Stimulated activated naive CD4-positive, alpha-beta T cell (primary cell): ENCODE measurements at places on chromosomes 7 and 10.

DNA sequence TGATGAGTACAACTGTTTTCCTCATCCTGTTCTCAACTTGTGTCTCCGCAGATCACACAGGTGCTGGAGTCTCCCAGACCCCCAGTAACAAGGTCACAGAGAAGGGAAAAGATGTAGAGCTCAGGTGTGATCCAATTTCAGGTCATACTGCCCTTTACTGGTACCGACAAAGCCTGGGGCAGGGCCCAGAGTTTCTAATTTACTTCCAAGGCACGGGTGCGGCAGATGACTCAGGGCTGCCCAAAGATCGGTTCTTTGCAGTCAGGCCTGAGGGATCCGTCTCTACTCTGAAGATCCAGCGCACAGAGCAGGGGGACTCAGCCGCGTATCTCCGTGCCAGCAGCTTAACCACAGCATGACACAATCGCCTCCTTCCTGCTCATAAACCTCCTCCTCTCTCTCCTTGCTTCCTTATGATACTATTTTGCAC, 126.7 kb upstream of the PRSS58 start:
- peak; percentile 42 for DNase-seq

- peak; percentile 11 for DNase-seq
Measured at GRCh38 chr7:155206318-155207020, 91.2 kb upstream of the INSIG1 start.

GRCh38 chr10:44888886-44889285, 22.3 kb upstream of the TMEM72 start:
- no peak for DNase-seq

DNA sequence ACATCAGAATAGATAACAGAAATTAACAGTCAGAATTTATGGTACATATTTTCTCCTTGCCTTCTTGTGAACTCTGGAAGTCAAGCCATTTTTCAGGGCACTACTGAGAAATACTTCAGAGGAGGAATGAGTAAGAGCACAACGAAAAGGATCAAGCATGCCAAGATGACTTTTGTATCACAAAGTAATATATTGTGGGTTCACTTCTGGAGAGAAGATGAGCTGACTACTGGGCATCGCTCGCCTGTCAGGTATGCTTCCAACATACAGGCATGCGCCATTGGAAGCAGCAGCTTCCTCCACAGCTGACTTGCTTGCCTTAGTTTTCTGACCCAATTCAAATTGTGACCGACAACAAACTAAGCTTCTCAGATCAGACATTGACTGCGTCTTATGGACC, 137.3 kb downstream of the VTI1A start:
- DNase-seq: no peak

GRCh38 chr10:43943119-43943817, 294.6 kb upstream of the ZNF32 start:
- no peak for DNase-seq

- no peak for DNase-seq
Measured at GRCh38 chr10:132229096-132229495, 42.3 kb downstream of the DPYSL4 start.

GRCh38 chr10:132239126-132240031, 52.6 kb downstream of the DPYSL4 start:
- no peak for DNase-seq

- no peak for DNase-seq
Measured at GRCh38 chr7:12646139-12646538, 41.3 kb upstream of the ARL4A start.

DNA sequence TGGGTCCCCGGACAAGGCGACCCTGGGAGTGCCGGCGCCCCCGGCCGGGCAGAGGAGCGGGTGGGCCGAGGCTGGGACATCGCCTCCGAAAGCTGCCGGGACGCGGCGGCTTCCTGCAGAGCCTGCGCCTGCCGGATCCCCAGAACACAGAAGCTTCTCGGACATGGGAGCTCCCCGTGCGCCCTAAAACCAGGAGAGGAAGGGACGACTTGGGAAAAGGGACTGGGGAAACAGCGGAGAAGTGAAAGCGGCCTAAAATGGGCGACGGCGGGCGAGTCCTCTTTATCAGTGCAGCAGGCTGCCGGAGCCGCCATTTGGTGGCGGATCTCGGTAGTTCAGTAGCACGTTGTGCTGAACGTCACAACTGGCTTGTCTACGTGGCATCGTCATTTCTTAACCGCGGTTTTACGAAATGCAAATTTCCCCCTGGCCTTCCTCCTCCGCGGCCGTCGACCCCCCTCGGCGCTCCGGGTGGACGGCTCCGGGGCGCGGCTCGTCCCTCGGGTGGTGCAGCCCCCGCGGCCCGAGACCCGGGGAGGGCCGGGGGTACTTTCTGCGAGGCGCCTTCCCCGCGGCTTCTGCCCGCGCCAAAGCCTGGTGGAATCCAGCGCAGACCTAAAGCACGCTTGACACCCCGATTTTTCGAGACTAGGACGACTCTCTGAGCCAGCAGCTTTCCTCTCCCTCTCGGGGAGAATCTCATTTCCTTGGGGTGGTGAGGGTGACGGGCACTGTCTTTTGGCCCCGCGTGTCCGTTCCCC, 9.9 kb upstream of the SPAG6 start:
- DNase-seq: peak; percentile 61

- DNase-seq: no peak
Measured at GRCh38 chr10:132697578-132698200, 88.3 kb downstream of the NKX6-2 start.

DNA sequence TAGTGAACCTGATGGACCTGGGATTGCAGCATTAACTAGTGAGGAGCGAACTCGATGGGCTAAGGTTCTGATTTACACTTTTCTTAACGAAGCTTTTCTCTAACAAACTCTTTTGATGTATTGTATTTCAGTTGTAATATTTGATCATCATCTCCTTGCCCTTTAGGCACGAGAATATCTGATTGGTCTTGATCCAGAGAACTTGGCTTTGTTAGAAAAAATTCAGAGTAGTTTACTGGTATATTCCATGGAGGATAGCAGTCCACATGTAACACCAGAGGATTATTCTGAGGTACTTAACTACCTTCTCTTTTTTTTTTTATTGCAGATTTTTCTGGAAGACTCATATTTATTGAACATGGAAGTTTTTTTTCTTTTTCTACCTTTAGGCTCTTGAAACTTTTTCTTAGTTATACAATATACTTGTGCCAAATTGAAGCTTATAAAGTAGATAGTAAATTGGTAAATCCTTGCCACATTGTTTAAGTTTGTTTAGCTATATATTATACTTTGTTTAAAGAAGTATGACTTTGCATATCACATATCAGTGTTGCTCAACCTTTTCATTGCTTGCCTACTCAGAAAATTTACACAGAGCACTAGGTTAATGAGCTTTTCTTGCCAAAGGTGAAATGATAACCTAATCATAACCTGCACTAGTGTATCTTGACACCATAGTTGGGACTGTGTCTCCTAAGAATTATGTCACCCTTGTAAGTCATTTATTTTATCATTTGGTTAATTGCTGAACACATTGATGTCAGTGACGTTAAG, 30.4 kb downstream of the CROT start:
- DNase-seq: no peak

GRCh38 chr7:1671594-1672451, 1.7 kb downstream of the ELFN1 start:
- no peak for DNase-seq

DNA sequence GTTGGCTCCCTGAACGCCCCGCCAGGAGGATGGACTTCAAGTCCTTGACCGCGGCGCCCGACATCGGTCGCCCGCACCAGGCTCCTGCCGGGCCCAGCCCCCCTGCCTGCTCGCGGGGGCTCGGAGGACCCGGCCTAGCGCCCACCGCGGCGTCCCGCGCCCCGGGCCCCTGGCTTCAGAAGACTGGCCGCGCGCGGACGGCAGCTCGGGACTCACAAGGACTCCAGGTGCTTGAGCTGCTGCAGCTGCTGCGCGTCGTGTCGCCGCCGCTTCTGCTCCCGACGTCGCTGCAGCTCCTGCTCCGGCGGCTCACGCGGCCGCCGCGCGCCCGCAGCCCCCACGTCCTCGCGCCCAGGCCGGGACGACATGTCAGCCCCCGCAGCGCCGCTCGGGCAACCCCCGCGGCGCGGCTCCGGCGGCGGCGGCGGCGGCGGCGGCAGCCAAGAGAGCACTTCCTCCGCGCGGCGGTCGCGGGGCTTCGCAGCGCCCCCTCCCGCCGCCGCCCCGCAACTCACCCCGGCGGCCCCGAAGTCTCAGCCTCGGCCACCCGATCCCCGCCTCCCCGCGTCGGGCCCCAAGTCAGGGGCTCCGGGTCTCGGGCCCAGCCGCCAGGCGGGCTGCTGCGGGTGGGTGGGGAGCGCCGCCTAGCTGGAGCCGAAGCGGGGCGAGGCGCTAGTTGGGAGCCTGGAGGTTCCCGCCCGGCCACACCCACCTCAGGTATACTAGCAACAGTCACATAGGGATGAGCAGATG, at the start of gene RP9:
RP9 (minus strand) TSS at position 400 of the 753 bp plus-strand sequence; CDS start at position 368, 32 bp downstream.
- peak; percentile 46 for DNase-seq

- DNase-seq: no peak
Measured at GRCh38 chr10:16648366-16648765, 126.7 kb upstream of the C1QL3 start.

DNA sequence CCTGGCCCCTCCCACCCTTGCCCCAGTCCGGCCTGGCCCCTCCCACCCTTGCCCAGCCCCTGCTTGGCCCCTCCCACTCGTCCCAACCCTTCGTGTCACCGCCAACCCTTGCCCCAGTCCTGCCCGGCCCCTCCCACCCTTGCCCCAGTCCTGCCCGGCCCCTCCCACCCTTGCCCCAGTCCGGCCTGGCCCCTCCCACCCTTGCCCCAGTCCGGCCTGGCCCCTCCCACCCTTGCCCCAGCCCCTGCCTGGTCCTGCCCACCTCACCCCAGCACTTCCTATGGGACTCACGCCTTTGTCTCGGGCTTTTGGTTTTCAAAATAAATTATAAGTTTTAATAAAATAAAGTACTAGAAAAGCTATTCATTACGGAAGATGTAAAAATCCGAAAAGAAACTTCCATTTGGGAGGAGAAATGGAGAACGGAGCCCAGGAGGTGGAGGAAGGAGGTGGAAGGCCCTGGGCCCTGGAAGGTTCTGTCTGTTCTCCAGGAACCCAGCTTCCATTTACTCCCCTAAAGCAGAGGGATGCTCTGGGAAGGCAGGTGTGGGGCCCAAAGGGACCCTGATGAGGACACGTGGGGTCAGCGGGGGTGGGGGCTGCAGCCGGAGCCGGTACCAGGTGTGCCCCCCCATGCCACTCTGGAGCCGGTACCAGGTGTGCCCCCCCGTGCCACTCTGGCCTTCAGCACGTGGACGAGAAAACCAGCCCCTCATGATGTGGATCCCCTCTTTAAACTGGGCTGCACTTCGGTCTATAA, 52.2 kb downstream of the PWWP2B start:
- no peak for DNase-seq

DNA sequence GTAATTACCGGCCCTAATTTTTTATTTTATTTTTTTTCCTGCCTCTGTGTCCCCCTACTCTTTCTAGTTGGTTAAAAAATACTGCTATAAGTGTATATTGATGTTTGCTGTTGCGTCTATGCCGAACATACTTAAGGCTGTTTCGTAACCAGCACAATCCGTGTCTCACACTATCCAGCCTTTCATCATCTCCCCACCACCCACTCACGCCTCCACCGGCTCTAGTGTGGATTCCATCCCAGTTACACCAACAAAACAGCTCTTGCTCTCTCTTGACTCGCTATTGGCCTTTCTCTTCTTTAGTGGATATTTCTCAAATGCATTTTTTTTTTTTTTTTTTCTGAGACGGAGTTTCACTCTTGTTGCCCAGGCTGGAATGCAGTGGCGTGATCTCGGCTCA, 70.1 kb upstream of the CAMK1D start:
- DNase-seq: no peak

- no peak for DNase-seq
Measured at GRCh38 chr7:67380858-67381257, 384.2 kb downstream of the TYW1 start.

DNA sequence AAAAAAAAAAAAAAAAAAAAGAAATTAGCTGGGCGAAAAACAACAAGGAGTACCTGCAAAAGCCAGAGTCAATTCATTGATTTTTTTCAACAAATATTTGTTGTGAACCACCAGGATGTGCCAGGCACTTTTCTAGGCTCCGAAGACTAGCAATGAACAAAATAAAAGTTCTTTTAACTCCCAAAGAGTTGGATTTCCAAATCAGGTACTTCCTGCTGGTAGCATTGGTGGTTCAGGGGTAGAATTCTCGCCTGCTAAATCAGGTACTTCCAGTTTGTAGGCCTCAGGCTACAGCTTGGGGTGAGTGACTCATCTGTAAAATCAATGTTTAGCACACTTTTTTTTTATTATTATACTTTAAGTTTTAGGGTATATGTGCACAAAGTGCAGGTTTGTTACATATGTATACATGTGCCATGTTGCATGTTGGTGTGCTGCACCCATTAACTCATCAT, 10.9 kb downstream of the PPA1 start:
- no peak for DNase-seq

DNA sequence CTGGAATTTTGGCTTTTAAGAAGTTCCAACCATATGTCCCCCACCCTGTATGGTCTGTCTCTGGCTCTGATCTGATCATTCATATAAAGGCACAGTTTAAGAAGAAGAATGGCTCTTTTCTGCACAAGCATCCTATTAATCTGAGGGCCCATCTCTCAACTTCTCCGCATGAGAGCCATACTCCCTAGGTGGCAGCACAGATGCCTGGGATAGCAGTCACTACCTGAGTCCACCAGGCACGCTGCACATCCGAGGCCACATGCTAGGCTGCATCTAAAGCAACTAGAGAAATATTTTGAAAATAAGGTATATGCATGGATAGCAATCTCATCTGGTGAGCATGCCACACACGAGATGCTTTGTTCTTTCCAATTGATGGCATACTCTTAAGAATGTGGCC, 565.5 kb downstream of the PARD3 start:
- no peak for DNase-seq

DNA sequence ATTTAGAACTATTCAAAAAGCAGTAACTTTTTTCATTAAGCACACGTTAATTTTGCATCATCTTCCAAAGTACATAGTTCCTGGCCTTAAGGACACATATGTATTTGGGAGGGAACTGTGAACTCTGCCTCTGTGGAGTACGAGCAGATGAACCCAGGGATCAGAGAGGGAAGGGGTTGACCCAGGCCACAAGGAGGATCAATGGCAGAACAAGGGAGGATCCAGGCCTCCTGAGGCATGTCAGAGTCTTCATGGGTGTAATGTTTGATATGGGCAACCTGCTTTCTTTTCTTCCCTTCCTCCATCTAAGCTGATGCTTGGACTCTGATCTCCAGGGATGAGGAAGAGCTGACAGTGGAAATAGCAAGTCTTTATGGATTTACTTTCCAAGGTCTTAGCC, 164.0 kb downstream of the SH2D4B start:
- DNase-seq: no peak

DNA sequence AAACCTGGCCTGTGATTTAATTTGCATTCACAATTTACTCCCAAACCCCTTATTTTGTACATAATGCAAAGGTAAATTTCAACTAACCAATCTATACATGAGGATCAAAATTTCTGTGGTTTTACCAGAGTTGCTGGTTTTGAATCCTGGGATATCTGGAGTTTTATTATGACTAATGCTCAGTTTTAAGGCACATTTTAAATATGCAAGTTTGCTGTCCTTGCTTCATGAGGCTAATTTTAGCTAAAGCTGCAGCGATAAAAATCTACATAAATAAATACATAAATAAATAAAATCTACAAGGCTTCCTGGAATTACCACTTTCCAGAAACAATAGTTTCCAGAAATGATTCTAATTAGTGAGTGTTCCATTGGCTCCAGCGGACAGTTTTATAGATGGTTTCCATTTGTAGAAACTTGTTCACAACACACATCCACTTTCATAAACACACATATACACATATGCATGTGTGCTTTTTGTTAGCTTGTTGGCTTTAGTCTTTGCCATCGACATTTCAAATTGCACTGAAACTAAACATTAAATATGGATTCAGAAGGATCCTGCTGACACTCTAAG, 339.5 kb upstream of the NRP1 start:
- DNase-seq: no peak

GRCh38 chr7:40516376-40516775, 381.6 kb downstream of the SUGCT start:
- DNase-seq: no peak
